ENCODE measurements at places on chromosomes 5 and 9.

DNA sequence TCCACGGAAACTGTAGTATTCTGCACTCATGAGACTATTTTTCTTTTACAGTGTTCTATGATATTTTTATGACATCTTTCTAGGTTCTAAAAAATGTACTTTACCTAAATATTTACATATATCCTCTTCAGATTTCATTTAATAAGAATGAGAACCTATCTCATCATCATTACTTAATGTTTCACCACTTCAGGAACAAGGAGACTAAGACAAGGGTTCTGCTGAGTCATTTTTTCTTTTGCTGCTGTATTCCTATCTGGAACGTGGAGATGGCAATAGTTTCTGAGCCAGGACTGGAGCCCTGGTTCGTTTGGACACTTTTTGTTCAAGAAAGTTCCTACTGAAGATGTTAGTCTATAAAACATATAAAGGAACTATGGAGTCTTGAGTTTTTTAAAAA lies 258.2 kb upstream of the MAP3K1 start:
- no peak for DNase-seq

DNA sequence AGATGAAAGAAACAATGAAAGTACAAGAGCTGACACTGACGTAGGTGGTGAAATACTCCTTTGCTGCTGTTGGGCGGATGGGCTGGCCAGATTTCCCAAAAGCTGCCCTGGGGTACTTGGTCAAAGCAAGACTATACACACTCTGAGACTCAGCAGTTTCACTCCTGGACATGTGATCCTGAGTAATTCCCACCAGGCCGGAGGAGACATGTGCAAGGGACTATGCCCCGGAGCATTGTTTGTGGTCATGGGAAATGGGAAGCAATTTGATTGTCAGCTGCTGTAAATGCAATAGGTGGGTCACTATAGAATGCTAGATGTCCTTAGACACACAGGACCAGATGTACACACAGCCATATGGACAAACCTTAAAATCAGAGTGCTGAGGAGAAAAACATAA lies 116.1 kb downstream of the DCP2 start:
- no peak for DNase-seq

DNA sequence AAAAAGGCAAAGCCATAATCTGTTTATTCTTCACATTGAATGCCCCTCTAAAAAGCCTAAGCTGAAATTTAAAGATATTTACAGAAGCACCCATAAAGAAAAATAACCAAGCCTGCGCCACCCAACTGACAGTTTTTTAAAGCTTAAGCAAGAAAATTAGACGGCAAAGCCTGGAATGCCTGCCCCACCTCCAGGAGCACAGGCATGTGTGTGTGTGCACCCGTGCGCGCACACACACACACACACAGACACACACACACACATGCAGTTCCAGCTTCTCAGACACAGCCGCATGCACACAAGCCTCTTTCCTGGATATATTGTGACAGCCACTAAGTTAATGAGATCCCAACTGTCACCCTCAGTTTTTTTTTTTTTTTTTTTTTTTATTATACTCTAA lies 88.2 kb downstream of the FRMD3 start:
- DNase-seq, result no peak

DNA sequence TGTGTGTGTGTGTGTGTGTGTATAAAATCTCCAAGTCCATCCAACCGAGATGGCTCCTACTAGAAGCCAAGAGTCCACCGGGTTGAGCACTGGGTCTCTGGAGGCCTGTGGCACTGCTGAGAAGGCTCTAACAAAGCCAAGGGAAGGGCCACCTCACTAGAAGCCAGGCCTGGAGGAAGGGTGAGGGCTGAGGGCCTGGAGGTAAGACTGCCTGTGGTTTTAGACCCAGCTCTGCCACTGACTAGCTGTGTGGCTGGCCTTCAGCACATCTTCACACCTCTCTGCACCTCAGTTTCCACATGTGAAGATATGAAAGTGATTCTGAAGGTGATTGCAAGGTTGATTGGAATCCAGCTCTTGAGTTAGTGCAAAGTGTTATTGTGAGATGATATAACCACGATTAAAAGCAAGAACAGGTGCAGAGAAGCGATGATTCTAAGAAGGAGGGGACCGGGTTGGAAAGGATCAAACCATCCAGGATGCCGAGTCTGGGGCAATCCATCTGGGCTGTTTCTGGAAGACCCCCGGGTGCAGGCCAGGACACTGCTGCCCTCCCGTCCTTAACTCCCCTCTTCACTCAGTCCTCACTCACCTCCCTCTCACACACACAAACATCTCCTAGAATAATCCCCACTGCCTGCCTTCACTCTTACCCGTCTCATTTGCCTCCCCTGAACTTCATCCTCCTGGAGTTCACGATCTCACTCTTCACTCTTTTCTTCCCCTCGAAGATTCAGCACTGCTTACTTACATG lies 2.3 kb downstream of the IL4 start:
- no peak for DNase-seq

DNA sequence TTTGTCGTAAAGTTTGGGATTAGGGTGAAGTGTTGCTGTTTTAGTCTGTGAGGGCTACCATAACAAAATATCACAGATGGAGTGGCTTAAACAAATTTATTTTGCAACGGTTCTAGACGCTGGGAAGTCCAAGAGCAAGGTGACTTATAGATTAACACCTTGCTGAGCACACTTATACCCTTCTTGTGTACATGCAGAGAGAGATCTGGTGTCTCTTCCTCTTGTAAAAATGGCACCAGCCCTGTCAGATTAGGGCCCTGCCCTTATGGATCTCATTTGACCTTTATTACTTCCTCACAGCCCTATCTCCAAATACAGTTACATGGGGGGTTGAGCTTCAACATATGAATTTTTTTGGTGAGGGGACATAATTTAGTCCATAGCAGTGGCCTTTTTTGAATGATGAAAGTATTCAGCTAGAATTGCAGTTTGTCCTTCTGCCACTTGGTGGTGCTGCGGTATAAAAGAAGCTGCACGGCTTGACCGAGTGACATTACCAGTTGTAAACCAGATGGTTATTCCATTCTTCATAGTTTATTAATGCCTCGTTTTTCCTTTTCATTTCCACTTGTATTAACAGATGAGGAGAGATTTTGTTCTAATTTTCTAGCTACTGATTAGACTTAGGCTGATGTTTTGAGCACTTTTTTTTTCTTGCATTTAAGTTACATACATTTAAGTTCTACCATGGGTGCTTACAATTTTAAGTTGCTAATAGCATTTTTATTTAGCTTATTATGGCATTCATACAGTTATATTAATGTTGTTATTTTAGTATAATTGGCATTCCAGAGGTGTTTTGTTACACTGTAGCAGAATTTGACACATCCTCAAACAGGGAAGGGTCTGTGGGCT lies 19.4 kb downstream of the DCP2 start:
- DNase-seq, result peak; percentile 52

GRCh38 chr5:178071108-178071507 lies 42.2 kb upstream of the N4BP3 start:
- no peak for DNase-seq
